ENCODE measurements at places on chromosomes 4 and X.

DNA sequence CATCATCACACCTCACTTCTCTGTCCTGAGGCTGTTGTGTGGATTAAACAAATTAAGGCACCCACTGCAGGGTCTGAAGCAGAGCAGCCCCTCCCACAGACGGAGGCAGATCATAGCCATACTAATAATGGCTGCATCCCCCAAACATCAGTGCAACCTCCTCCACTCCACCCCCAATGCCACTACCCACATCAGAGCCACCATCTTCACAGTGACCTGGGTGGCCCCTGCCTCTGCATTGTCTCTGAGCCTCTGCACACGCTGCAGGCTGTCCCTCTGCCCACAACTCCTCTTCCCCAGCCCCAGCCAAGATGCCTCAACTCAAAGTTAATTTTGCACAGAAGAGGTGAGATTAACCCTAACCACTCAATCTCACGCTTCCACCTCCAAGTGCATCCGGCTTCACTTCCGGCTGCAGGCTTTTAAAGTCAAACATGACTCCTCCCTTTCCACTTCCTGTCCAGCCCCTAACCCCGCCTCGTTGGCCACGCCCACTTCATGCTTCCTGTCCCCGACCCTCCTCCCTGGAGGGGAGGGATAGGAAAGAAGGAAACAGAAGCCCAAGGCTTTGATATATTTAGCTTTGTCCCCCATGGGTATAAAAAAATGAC lies 22.7 kb downstream of the JAKMIP1 start:
- H3K4me3 ChIP-seq: no peak overlapping the region
- H3K36me3 ChIP-seq: peaks cover 6% of the 10 kb centered on the region
- no peaks in the 10 kb centered on the region for H3K4me1 ChIP-seq
- no peak overlapping the region for H3K27ac ChIP-seq

GRCh38 chr4:6178757-6179156 lies 21.6 kb downstream of the JAKMIP1 start:
- peaks cover 6% of the 10 kb centered on the region for H3K36me3 ChIP-seq
- H3K4me1 ChIP-seq: no peaks in the 10 kb centered on the region
- H3K4me3 ChIP-seq: no peak overlapping the region
- DNase-seq: peak; percentile 55
- no peak overlapping the region for H3K27ac ChIP-seq
- H3K27me3 ChIP-seq: no peaks in the 10 kb centered on the region

- H3K27ac ChIP-seq: no peak overlapping the region
- H3K4me3 ChIP-seq: no peak overlapping the region
- no peak for DNase-seq
- no peaks in the 10 kb centered on the region for H3K4me1 ChIP-seq
- no peaks in the 10 kb centered on the region for H3K36me3 ChIP-seq
- no peaks in the 10 kb centered on the region for H3K27me3 ChIP-seq
These were observed 647.6 kb upstream of the ACTRT1 start for GRCh38 chrX:128699716-128700285.

- H3K4me3 ChIP-seq: no peak overlapping the region
- no peak for DNase-seq
- peaks cover 12% of the 10 kb centered on the region for H3K27me3 ChIP-seq
- peaks cover 14% of the 10 kb centered on the region for H3K36me3 ChIP-seq
- H3K27ac ChIP-seq: no peak overlapping the region
These were observed 11.1 kb downstream of the TCEANC start for GRCh38 chrX:13664020-13664419.

DNA sequence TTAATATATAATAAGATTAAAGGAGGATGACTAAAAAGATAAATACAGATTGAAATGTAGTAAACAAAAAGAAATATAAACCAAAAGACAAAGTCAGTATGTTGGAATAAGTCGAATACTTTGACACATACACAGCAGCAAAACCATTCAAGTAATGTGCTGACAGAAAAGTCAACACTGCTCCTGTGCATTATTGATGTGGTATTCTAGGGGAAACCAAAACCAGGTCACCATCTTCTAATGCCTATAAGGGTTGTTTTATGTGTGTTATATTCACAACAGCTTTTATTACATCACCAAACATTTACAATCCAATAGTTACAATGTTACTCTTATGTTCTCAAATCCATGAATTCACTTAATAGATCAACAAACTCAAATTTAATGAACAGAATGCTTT lies 111.8 kb upstream of the DKK2 start:
- no peak for DNase-seq
- no peaks in the 10 kb centered on the region for H3K36me3 ChIP-seq
- H3K4me3 ChIP-seq: no peak overlapping the region
- no peak overlapping the region for H3K27ac ChIP-seq
- H3K27me3 ChIP-seq: no peaks in the 10 kb centered on the region

DNA sequence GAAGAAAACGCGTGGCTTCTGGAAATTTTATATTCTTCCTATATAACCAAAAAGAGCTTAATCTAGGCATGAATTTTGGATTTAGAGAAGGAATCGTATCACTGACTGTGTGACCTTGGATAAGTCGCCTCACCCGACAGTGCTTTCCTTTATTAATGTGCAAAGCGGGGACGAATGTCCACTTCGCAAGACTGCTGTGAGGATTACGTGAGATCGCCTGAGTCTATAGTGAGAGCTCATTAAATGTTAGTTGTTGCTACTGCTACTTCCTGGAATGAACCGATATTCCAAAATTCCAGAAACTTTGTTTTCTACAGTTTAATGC lies 448 bp upstream of the TBC1D8B start:
- peaks cover 80% of the 10 kb centered on the region for H3K27me3 ChIP-seq
- peaks cover 3% of the 10 kb centered on the region for H3K36me3 ChIP-seq
- H3K27ac ChIP-seq: peak overlapping the region; percentile 91
- no peaks in the 10 kb centered on the region for H3K4me1 ChIP-seq

DNA sequence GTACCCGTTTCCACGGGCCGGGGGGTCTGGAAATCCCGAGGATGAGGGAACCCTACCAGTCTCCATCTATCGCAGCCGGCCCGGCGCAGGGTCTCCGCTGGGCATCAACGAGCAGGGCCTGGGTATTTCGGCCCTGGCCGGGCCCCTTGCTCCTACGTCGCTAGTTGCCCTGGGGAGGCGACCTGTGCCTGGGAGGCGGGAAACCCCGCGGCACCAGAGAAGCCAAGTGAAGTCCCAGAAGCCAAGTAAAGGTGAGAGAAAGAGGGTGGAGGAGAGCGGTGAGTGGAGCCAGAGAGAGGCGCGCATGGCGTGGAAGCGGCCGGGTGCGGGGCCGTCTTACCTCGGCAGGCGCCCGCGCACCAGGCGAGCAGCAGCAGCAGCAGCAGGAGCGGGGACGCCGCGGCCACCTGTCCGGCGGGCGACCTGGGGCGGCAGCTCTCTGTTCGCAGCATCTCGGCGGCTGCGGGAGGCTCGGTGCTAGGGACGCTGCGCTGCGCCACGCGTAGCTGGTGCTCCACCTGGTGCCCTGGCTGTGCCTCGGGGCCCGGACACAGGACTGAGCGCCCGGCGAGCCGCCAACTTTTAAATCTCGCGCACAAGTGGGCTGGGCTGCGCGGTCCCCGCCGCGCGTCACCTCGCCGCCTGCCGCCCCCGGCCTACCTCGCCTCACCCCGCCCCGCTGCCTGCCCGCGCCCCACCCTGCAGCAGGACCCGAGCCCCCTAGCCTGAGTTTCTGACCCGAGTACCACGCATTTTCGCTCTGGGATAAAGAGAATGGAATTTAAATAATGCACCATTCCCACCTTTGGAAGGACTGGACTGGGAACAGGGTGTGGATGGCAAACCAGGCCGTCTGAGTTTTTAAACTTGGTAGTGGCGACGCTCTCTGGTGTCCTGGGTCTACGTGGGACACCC lies at the start of gene NMU:
TSS of gene NMU (minus strand) at position 558 of the 915 bp plus-strand sequence. CDS start at position 452, 106 bp downstream.
- no peaks in the 10 kb centered on the region for H3K36me3 ChIP-seq
- H3K4me3 ChIP-seq: peak within 1 kb of the TSS; percentile 71
- no peaks in the 10 kb centered on the region for H3K27me3 ChIP-seq
- peak; percentile 82 for DNase-seq
- H3K27ac ChIP-seq: no peak within 1 kb of the TSS
- H3K4me1 ChIP-seq: peaks cover 23% of the 10 kb centered on the region

GRCh38 chr4:98510340-98510739 lies 148.1 kb downstream of the TSPAN5 start:
- no peak overlapping the region for H3K27ac ChIP-seq
- no peaks in the 10 kb centered on the region for H3K27me3 ChIP-seq
- no peak overlapping the region for H3K4me3 ChIP-seq
- H3K36me3 ChIP-seq: no peaks in the 10 kb centered on the region
- peaks cover 9% of the 10 kb centered on the region for H3K4me1 ChIP-seq
- DNase-seq: no peak

- H3K27ac ChIP-seq: no peak overlapping the region
- peaks cover 15% of the 10 kb centered on the region for H3K4me1 ChIP-seq
- H3K27me3 ChIP-seq: no peaks in the 10 kb centered on the region
- H3K36me3 ChIP-seq: no peaks in the 10 kb centered on the region
- DNase-seq: no peak
These were observed 28.9 kb downstream of the SLC25A5 start for GRCh38 chrX:119497185-119497584.

DNA sequence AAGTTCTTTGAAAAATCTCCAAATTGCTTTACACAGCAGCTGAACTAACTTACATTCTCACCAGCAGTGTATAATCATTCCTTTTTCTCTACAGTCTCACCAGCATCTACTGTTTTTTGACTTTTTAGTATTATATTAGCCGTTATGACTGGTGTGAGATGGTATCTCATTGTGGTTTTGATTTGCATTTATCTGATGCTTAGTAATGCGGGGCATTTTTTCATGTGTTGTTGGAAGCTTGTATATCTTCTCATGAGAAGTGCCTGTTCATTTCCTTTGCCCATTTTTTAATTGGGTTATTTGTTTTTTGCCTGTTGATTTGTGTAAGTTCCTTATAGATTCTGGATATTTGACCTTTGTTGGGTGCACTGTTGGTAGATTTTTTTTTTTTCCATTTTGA lies 931.7 kb downstream of the CENPC start:
- no peaks in the 10 kb centered on the region for H3K27me3 ChIP-seq
- no peaks in the 10 kb centered on the region for H3K36me3 ChIP-seq
- no peak overlapping the region for H3K4me3 ChIP-seq

DNA sequence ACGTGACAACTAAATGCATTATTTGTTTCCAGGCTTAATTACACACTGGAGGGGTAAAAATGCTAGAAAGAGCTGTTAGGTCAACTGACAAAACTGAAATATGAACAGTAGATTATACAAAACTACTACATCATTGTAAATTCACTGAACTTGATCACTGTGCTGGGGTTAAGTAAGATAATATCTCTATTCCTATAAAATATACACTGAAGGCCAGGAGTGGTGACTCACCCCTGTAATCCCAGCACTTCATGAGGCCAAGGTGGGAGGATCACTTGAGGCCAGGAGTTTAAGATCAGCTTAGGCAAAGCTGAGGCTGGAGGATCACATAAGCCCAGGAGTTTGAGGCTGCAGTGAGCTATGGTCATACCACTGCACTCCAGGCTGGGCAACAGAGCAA lies 31.8 kb upstream of the NKX6-1 start:
- peak; percentile 70 for DNase-seq
- H3K4me1 ChIP-seq: peaks cover 16% of the 10 kb centered on the region
- no peak overlapping the region for H3K4me3 ChIP-seq
- H3K36me3 ChIP-seq: no peaks in the 10 kb centered on the region
- H3K27ac ChIP-seq: no peak overlapping the region

- H3K4me3 ChIP-seq: no peak overlapping the region
- no peak overlapping the region for H3K27ac ChIP-seq
- DNase-seq: no peak
- no peaks in the 10 kb centered on the region for H3K27me3 ChIP-seq
These were observed 90.7 kb upstream of the MCF2 start for GRCh38 chrX:139798701-139799100.

DNA sequence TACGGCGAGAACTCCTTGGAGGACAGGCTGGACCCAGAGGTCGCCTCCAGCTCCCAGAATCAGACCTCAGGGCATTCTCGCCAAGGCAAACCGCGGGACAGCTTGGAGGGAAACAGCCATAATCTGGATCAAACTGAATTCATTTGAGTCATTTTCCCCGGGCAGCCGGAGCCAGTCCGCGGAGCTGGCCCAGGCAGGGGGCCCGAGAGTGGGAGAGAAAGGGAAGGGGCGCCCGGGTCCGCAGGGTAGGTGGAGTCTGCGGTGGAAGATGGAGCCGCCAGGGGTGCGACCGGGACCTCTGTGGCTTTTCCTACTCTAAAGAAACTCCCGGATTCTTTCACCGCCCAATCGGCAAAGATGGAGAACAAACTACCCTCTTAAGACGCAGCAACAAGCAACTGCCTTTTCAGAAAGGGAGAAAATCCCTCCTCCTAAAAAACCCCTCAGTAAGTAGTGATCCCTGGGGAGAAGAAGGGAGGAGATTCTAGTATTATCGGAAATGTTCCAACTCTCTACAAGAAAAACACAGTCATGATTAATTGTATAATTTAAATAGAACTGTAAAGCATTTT lies 5.2 kb downstream of the NKX3-2 start:
- H3K4me1 ChIP-seq: no peaks in the 10 kb centered on the region
- DNase-seq: no peak
- H3K36me3 ChIP-seq: no peaks in the 10 kb centered on the region
- no peaks in the 10 kb centered on the region for H3K27me3 ChIP-seq
- no peak overlapping the region for H3K27ac ChIP-seq
- no peak overlapping the region for H3K4me3 ChIP-seq

DNA sequence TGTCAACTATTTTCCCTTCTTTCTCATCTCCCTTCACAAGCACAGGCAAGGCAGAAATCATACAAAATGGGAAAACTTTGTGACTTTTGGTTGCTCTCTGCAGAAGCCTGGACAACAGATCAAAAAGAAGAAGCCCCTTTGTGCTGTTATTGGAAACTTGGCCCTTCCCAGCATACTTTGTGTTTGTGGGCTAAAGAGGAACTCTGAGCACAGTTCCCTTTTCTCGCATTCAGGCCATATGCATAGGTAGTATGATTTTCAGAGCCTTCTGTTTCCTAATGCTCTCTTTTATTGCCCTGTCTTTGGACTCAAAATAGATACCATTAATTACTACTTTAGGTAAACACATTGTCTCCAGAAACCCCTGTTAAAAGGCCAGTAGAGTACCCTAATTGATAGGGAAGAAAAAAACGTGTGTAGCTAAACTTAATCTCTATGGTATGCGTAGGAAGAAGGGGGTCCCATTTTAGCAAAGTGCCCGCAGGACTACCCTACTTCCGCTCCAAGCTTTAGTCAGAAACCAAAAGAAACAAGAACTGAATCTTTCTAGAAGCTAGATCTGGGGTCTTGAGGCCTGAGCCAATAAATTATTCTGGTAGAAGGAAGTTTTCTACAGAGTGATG lies 26.6 kb downstream of the VSIG4 start:
- H3K27me3 ChIP-seq: no peaks in the 10 kb centered on the region
- H3K27ac ChIP-seq: no peak overlapping the region
- H3K4me1 ChIP-seq: no peaks in the 10 kb centered on the region
- no peaks in the 10 kb centered on the region for H3K36me3 ChIP-seq
- no peak for DNase-seq

- no peaks in the 10 kb centered on the region for H3K4me1 ChIP-seq
- DNase-seq: no peak
- no peak overlapping the region for H3K4me3 ChIP-seq
- peaks cover 76% of the 10 kb centered on the region for H3K27me3 ChIP-seq
- H3K27ac ChIP-seq: no peak overlapping the region
These were observed 147.5 kb downstream of the FBXO8 start for GRCh38 chr4:174135936-174136406.

DNA sequence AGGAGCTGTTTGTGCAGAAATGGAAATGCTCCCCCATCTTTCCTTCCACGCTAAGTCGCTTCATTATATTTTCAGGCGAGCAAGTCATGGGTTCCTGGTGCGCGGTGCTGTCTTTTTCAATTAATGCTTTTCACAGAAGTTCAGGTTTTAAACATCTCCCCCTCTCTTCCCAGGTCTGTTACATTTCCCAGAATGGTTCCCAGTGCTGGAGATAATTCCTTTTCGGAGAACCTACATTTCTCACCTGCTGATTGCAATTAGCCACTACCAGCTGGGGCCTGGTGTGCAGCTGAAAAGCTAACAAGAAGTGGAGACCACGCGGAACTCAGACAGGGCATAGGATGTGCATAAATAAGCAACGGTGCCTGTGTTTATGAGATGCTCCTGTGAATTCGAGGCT lies 217.8 kb downstream of the MID1IP1 start:
- peaks cover 72% of the 10 kb centered on the region for H3K27me3 ChIP-seq
- H3K4me3 ChIP-seq: no peak overlapping the region
- no peak for DNase-seq

Measured in MCF 10A (cell line).